ENCODE measurements at places on chromosomes 13 and 19. TPM values are rescaled to one million over a fixed set of nuclear protein-coding genes. Genes with fewer than 3 reads are reported as not detected.

Gene CD79A
- total RNA-seq = not detected

DNA sequence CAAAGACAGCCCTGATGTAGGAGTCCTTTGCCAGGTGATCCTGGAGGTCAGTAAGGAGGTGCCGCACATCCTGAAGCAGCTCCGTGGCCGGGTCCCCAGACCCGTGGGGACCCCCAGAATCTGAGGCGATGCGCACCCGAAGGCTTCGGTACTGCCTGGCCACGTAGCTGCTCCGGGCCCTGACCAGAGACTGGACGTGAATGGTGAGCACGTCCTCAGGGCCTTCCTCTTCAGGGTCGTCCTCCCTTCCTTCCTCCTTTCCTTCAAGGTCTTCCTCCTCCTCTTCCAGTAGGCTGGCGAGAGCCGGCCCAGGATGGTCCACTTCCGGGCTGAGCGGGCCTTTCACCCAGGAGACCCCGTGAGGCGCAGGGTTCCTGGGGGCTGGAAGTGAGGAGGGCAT lies 7.5 kb downstream of the RINL start:
- no peak for DNase-seq

DNA sequence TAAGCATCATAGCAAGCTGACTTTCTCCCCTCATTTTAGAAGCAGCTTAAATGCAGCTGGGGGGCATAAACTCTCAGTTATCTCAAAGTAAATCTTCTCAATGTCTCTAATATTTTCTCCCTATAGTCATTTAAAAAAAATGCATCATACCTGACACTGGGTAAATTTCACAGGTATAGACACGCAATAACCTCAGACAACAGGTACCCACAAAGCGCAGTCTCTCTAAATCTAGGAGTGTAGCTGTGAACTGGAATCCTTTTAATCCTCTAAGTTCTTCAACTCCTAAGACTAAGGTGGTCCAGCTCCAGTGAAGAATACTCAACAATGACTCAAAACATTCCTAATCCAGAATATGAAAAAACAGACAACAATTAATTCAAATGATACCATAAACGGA lies 141.2 kb downstream of the MYCBP2 start:
- no peak for DNase-seq

DNA sequence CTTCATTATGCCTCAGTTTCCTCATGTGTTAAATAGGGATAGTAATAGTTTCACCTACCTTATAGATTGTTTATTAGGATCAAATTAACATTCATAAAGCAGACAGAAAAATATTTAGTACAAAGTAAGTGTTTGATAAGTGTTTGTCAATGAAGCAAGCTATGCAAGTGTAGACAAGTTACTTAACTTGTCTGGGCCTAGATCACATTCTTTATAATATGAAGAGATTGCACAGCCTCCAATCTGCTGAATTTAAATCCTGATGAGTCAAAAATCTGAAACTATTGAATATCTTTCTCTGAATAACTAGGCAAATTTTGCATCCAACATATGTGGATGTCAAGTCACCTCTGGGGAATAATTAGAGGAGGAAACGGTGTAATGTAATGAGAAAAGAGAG lies 170.5 kb downstream of the MZT1 start:
- DNase-seq = no peak

- no peak for DNase-seq
Measured at GRCh38 chr13:49023431-49023830, 47.7 kb downstream of the FNDC3A start.

GRCh38 chr19:35088131-35088913 lies 27.3 kb upstream of the FXYD3 start:
- peak; percentile 55 for DNase-seq

- peak; percentile 47 for DNase-seq
Measured at GRCh38 chr19:3146677-3147100, 10.9 kb downstream of the GNA15 start.

DNA sequence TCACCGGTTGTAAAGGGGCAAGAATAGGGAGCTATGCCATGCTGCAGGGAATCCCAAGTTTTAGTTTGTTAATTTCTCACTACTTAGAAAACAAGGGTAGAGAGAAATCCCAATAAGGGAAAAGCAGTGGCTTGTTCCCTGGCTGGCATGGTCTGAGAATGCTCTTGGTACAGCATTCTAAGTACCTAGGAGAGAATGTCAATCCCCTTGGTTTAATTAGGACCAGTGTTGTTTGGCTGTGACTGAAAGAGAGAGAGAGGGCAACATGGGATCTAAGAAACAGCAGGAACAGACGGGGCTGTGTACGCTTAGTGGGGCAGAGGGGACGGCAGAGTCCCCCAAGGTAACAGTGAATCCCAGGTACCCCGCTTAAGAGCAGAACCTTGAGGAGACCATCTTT lies 228.8 kb downstream of the PCDH9 start:
- no peak for DNase-seq

- no peak for DNase-seq
Measured at GRCh38 chr13:33394294-33394932, 108.9 kb upstream of the STARD13 start.

DNA sequence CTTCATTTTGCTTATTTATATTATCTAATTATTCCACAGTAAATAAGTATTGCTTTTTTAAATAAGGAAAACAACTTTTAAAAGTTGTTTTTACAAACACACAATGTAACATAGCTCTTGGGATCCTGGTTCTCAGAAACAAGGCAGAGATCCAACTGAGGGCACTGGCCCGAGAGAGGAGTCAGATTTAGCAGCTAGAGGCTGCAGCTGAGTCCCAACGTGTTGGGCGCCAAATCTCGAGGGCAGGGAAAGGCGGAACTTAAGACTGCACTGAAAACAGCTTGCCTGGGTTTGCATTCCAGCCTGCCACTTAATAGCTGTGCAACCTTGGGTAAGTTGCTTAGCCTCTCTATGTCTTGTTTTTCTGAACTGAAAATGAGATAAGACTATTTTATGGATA lies 16.4 kb upstream of the WASF3 start:
- no peak for DNase-seq

DNA sequence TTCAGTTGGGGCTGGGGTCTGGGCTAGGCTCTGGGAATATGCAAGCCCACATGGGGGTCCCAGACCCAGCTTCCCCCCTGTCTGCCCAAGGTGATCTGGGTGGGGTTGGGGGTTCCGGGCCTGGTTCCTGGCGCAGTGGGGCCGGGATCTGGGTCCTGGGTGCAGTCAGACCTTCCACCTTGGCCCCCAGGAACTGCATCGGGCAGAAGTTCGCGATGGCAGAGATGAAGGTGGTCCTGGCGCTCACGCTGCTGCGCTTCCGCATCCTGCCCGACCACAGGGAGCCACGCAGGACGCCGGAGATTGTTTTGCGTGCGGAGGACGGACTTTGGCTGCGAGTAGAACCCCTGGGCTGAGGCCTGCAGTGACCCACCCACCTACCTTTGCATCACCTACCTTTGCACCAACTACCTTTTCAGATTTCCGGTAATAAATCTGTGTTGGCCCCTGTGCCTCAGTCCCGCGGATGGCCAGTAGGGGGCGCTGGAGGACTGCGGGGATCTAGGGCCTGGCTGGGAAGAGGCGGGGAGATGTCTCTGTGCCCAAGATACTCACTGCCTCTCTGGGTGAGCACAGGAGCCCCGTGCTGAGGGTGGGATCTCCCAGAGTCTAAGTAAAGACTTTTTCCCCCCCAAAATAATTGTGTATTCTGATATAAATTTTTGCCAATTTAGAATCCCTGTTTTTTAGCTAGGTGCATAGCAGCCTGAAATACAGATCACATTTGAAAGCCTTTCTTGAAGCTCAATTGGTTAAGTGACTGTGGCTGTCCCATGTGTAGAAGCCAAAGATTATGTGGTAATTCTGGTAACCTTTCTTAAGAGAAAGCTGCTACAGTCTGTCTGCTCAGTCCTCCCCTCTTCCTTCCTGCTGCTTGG lies 11.5 kb upstream of the CYP4F3 start:
- DNase-seq = peak; percentile 54

Gene ERICH6B
- total RNA-seq = not detected

GRCh38 chr13:28490061-28490460 lies 4.9 kb downstream of the FLT1 start:
- no peak for DNase-seq

Gene PSG6
- not detected for total RNA-seq

DNA sequence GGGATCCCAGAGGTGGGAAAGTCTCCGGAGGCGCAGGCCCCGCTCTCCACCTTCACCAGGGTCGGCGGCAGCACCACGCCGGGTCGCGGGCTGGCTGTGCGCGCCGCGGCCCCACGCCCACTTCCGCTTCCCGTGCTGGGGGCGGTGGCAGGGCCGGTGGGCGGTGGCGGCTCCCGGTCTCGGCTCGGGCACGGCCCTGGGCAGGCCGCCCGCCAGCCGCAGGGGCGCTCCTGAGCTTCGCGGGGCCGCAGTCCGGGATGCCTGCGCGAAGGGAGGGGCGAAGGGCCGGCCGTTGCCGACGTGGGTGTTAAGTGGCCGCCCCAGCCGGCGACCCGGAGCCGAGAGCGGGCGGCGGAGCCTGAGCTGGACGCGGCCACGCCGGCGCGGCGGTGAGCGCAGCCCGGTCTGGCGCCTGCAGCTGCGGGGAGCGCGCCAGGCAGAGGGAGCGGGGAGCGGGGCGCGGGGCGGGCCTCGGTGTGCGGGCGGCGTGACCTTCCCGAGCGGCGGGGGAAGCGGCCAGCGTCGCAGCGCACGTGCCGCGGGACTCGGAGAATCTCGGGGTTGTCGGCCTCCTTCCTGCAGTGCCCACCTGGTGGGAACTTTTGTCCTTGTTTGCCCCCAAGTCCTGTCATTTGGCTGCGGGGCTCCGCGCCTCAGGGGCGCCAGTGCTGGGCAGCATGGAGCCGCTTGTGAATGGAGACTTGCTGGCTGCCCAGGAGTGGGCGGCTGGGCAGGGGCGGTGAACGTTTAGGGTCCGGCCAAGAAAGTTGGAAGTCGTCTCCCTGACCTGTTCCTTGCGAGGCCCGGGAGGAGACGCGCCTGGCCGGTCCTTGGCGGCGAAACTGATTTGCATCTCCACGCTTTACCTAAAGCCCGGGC lies at the start of gene SLC25A15:
Gene SLC25A15 (plus strand): TSS at position 337 of the 879 bp plus-strand sequence. CDS start 3,616 bp downstream, outside the sequence.
- peak; percentile 85 for DNase-seq

DNA sequence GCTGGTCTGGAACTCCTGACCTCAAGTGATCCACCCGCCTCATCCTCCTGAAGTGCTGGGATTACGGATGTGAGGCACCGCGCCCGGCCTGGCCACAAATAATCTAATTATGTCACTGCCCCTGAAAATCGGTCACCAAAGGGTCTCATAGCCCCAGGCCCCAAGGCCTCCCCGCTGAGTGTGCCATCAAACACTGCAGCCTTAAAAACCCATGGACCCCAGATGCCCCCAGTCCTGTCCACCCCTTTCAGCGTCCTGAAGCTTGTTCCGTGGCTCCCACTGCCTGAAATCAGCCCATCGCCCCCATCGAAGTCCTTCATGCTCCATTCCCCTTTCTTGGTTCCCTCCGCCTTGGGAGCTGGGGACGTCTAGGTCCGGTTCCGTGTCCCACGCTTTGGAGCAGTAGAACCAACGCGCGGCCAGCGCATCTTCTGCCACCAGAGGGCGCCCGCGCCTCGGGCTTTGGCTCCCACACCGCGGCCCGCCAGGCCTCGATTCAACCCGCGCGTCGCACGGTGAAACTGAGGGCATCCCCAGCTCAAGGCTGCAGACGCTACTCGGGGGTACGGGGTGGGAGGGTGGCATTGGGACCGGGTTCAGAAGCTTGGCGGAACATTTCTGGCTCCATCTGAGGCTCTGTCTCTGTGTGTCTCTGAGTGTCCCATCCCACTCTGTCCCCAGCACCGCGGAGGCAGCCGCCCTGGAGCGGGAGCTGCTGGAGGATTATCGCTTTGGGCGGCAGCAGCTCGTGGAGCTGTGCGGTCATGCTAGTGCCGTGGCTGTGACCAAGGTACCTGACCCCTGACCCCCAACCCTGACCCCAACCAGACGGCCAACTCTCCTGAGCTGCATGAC lies 3.5 kb downstream of the YJEFN3 start:
- peak; percentile 74 for DNase-seq

DNA sequence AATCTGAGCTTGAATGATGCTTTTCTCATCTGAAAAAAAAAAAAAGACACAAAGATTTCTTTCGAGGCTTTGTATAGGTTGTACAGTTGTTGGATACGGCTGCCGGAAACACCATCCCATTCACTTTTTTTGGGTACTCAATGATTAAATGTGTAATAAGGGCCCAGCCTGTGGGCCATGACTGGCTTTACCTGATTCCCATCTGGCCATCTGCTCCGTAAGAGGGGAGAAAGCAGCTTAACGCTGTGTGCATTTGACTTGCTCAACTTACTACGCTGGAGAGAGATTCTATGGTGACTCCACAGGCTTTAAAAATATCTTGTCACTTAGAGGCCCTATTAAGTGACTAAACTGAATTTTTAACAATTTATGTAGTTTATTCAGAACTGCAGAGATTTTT lies 731 bp downstream of the ZNF558 start:
- no peak for DNase-seq

Gene CABP5
- not detected for total RNA-seq

GRCh38 chr13:53092931-53093330 lies 64.3 kb downstream of the OLFM4 start:
- peak; percentile 6 for DNase-seq

DNA sequence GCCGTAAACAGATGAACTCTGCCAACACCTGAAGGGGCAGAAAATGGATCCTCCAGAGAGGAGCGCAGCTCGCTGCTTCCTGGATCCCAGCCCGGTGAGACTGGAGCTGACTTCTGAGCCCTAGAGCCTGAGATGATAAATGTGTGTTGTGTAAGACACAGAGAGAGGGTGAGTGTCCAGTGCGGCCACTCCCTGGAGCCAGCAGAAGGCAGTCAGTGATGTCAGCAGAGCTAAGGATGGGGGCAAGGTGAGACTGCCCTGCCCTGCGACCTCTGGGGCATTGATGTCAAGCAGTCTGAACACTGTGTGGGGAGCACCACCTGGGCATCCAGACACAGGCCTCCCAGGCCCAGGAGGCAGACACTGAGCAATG lies 9.7 kb upstream of the SLC35E1 start:
- DNase-seq = no peak

- no peak for DNase-seq
Measured at GRCh38 chr13:35894636-35895035, 236.5 kb downstream of the DCLK1 start.

Gene IQCN
- total RNA-seq = under 0.01 TPM

- peak; percentile 70 for DNase-seq
Measured at GRCh38 chr19:42480335-42481095, 37.8 kb upstream of the CXCL17 start.

Data from lung microvascular endothelial cell (primary cell).